ENCODE measurements at places on chromosomes 16 and 17. TPM values are rescaled to one million over a fixed set of nuclear protein-coding genes. Genes with fewer than 3 reads are reported as not detected.

DNA sequence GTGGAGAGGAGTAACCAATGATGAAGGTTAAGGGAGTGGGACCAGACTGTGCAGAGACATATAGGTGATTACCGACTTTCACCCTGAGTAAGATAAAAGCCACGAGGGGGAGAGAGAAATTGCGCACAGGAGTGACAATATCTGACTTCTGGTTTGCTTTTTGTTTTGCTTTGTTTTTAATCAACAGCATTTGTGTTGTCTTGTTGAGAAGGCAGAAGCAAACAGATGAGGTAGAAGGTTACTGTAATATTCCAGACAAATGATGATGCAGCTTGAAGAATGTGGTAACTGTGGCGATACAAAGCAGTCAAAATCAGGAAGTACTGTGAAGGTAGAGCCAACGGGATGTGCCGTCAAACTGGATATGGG is 7.5 kb downstream of the PELP1 start:
- H3K36me3 ChIP-seq, result peaks cover 6% of the 10 kb centered on the region
- DNase-seq, result peak; percentile 48
- H3K4me1 ChIP-seq, result peaks cover 63% of the 10 kb centered on the region
- peak overlapping the region; percentile 80 for H3K4me3 ChIP-seq

GRCh38 chr16:89765292-89765830 is 44.0 kb downstream of the ZNF276 start:
- no peak overlapping the region for H3K27ac ChIP-seq
- H3K27me3 ChIP-seq, result no peaks in the 10 kb centered on the region
- peak overlapping the region; percentile 38 for H3K4me3 ChIP-seq
- peaks cover 32% of the 10 kb centered on the region for H3K4me1 ChIP-seq

The RCVRN gene
- total RNA-seq, result not detected

- H3K27ac ChIP-seq, result no peak overlapping the region
- H3K27me3 ChIP-seq, result peaks cover 12% of the 10 kb centered on the region
- H3K36me3 ChIP-seq, result no peaks in the 10 kb centered on the region
- H3K4me3 ChIP-seq, result no peak overlapping the region
- no peak for DNase-seq
These were observed 144.0 kb downstream of the SOX9 start for GRCh38 chr17:72264682-72265405.

Data from activated T-cell treated with anti-CD3 and anti-CD28 coated beads, Interleukin-2, amount 50 U/mL, for 72 hours (primary cell).